ENCODE measurements at places on chromosomes 2 and 18. TPM values are rescaled to one million over a fixed set of nuclear protein-coding genes. Genes with fewer than 3 reads are reported as not detected.

STARD6 gene
- total RNA-seq = 0.69 TPM

CD226 gene
- 1.9 TPM for total RNA-seq

ITGB6 gene
- 0.06 TPM for total RNA-seq

GPN1 gene
- total RNA-seq = 35.8 TPM

DSC1 gene
- 0.28 TPM for total RNA-seq

ADD2 gene
- total RNA-seq = 122 TPM

ITPRIPL1 gene
- 7.5 TPM for total RNA-seq

FBXO11 gene
- 170 TPM for total RNA-seq

LIMS2 gene
- 11.2 TPM for total RNA-seq

ITGB1BP1 gene
- 56.0 TPM for total RNA-seq

C1GALT1C1L gene
- total RNA-seq = 1.3 TPM

OR6B2 gene
- total RNA-seq = not detected
